ENCODE measurements at places on chromosomes 3 and 15.
A peak's percentile ranks its signal among the peaks of the same experiment; 100 is the strongest.

GRCh38 chr3:161221806-161222600, 892 bp downstream of the NMD3 start:
- DNase-seq = peak; percentile 16

GRCh38 chr3:132343018-132343612, 25.9 kb downstream of the ACP3 start:
- DNase-seq = peak; percentile 34

DNA sequence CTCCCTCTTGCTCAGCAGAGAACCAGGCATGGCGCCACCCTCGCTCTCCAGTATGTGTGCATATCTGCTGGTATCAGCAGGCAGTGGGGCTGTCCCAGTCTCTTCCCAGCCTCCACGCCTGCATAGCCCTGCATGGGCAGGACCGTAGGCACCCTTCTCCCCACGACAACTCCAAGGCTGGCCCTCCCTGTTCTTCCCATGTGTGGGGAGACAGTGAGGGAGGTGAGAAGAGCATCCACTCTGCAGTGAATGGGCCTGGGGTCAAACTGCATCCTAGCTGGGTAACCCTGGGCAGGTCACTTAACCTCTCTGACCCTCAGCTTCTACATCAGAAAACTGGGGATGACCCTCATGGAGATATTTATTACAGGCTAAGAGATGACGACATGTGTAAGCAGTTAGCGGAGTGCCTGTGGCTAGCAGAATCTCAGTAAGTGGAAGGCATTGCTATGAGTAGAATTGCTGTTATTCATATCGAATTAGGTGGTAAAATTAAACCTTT, 13.3 kb upstream of the SSUH2 start:
- no peak for DNase-seq

DNA sequence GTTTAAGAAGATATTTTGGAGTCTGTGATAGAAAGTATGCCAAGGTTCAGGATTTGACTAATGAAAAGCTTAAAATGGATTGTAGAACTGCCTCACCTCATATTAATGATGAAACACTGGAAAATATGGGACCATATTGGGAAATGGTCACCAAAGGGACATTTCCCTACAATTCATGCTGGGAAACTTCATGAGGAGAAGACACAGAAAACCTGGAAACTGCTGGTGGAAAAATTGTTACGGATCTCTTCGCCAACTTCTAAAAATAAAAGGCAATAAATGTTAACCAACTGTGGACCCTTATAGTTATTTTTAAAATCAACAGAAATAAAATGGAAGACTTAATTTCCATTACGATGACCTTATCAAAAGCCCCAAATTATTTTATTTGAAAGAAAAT, 97.6 kb upstream of the FRMD4B start:
- no peak for DNase-seq

GRCh38 chr15:92899601-92899947, 550 bp upstream of the CHD2 start:
- DNase-seq = peak; percentile 83

- no peak for DNase-seq
Measured at GRCh38 chr3:161339517-161340500, 31.5 kb downstream of the SPTSSB start.

Measured in hematopoietic multipotent progenitor cell treated with erythropoietin and hydrocortisone succinate and interleukin-3 and kit ligand, for 17 days (in vitro differentiated cells).